Activated CD8-positive, alpha-beta memory T cell treated with anti-CD3 and anti-CD28 coated beads, Interleukin-2, amount 10 ng/mL, durations not matched to agents 7 days and 5 days (primary cell): ENCODE measurements at places on chromosomes 4 and X. TPM values are rescaled to one million over a fixed set of nuclear protein-coding genes. Genes with fewer than 3 reads are reported as not detected.

GRCh38 chr4:84726356-84726755 lies 143.4 kb downstream of the CDS1 start:
- DNase-seq = no peak

GRCh38 chrX:143788265-143788664 lies 67.7 kb upstream of the SPANXN2 start:
- no peak for DNase-seq

CT45A2 gene
- not detected for total RNA-seq

KDR gene
- total RNA-seq = not detected

ZNF711 gene
- not detected for total RNA-seq

RHOXF2 gene
- not detected for total RNA-seq

DNA sequence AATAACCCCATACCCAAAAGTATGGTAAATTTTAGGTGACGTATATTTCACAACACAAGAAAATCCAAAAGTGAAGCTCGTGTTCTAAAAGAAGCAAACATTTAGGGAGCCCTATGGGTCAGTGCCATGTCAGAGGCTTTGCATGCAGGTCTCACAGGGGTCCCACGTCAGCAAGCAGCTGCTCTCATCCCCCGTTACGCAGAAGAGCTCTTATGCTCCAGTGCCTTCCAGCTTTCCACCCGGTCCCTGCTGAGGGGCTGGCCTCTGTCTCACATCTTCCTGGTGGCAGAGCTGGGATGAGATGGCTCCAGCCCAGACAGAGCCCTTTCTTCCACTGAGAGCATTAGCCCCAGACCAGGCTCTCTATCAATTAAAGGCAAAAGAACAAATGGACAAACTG lies 82.0 kb downstream of the IRF2 start:
- no peak for DNase-seq

GRCh38 chr4:140777894-140778293 lies 21.7 kb upstream of the TBC1D9 start:
- no peak for DNase-seq

DNA sequence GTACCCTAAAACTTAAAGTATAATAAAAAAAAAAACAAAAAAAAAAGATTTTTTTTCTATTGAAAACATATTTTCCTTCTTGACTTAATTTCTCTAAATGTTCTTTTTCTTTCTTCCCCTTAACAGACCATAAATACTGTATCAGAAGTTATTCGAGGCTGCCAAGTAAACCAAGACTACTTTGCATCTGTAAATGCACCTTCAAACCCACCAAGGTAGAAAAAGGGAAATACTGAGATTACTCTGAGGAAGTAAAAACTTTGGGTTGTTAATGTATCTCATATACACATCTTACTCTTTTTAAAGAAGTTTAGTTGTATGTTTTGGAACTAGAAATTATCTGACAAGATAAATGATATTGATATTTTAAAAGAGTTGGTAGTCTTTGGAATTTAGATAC lies 65.6 kb downstream of the USO1 start:
- DNase-seq = no peak

- no peak for DNase-seq
Observed at GRCh38 chr4:101086801-101087586, 260.3 kb downstream of the PPP3CA start.

ARAP2 gene
- 52.9 TPM for total RNA-seq

DNA sequence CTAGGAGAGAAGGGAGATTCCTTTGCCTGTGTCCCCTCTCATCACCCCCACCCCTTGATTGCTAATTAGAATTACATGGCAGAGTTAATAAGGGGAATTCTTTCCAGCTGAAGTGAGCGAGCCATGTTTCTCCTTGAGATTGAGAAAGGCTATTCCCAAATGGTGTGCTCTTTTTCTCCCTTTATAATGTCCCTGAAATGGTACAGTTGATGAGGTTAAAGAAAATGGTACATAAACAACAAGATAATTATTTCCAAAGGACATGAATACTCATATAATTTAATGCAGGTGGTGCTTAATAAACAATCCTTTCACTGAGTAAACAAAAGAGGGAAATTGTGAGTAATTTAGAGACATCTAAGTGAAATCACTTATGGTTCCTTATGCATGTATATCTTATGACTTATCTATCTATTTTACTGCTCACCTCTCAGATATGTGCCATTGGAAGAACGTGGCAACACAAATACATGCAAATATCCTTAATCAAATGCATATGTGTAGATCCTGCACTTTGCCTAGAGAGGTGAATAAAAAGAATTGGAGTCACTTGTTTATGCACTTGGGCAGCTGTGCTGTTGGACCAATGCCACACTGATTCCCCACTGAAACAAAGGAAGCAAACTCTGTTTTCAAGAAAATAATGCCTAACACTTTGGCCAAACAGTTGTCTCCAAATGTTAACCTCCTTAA lies 106.6 kb upstream of the WDR44 start:
- no peak for DNase-seq

DNA sequence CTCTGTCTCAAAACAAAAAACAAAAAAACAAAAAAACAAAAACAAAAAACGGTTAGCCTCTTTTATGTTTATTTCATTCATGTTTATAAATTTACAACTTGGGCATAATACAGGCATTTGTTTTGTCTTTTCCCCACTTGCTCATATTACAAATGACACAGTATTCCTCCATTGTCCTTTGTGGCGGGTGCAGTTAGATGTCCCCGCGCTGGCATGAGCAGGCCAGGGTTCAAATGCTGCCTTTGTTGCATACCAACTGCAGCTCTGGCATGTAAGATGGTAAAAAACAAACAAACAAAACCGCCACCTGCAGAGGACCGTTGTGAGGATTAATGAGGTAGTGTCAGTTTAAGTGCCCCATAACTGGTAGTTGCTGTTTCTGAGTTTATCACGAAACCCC lies 16.1 kb upstream of the HPF1 start:
- no peak for DNase-seq

RTL3 gene
- 0.12 TPM for total RNA-seq

FABP2 gene
- total RNA-seq = not detected

DNA sequence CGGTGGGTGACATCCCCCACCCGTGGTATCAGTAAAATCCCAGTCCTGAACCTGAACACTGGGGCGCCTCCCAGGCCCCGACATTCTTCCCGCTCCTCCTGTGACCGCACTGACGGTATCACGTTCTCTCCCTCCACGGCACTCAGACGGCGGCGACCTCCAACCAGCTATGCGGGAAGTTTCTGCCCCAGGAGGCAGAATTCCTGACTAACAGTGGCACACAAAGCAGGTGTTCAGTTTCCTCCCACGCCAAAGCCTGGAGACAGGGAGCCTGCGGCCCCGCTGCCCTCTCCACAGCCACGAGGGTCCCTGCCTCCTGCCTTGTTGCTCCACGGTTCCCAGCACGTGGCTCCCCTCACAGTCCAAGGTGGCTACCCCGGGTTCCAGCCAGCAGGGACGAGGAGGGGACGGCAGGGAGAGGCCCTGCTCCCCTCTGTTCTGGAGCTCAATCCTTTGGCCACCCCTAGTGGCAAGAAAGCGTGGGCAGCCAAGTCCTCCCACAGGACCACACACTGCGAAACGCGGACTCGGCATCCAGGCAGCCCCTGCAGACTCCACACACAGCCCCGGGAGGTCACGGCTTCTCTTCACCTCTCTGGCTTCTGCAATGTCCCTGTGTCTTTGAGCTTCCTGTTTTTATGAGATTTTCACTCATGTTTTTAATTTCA lies 15.2 kb downstream of the CTBP1 start:
- DNase-seq = no peak

RENBP gene
- 7.5 TPM for total RNA-seq

GRCh38 chrX:130848763-130849162 lies 54.2 kb downstream of the ENOX2 start:
- no peak for DNase-seq

GRCh38 chr4:67499799-67500198 lies 45.5 kb downstream of the CENPC start:
- no peak for DNase-seq

SLC7A11 gene
- total RNA-seq = 5.2 TPM

DNA sequence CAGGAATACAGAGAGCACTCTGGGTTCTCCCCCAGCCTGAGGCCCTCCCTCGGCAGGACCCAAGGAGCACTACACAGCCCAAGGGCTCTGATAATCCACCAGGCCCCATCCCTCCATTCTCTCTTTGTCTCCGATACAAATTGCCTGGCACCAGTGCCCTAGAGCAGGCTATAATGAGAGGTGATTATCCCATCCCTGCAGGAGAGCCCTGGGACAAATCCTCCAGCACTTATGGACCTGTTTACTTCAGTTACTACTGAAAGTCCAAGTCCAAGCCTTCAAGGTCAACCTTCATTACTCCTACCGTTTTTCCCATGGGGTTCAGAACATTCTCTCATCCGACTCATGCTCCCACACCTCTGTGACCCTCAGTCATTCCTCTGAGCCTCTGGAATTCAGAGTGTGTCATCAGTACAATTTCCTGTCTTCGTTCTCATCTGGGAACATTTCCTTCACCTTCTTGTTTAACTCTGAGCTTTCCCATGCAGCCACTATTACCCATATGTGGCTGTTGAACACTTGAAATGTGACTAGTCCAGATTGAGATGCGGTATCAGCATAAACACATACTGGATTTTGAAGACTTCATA lies 299.0 kb downstream of the RAPGEF2 start:
- DNase-seq = no peak

DNA sequence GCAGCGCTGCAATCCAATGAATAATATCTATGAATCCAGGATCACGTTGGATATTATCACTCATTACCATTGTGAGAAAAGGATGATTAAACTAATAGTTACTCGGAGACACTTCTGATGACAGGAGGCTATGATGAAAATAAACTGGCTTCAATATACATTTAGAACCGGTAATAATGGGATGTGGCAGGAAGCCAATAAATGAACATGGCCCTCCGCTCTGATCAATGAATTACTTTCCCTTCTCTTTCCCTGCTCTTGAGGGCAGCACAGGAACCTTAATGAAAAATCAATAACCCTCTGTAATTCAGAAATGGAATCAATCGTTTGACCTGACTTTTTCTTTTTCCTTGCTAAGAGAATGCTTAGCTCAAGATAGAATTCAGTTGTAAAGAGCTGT lies 103.9 kb upstream of the PAQR3 start:
- no peak for DNase-seq

GRCh38 chr4:82779032-82779431 lies 19.6 kb downstream of the SCD5 start:
- DNase-seq = no peak

- no peak for DNase-seq
Observed at GRCh38 chr4:27016551-27016950, 155.9 kb downstream of the STIM2 start.

LRAT gene
- not detected for total RNA-seq

DNA sequence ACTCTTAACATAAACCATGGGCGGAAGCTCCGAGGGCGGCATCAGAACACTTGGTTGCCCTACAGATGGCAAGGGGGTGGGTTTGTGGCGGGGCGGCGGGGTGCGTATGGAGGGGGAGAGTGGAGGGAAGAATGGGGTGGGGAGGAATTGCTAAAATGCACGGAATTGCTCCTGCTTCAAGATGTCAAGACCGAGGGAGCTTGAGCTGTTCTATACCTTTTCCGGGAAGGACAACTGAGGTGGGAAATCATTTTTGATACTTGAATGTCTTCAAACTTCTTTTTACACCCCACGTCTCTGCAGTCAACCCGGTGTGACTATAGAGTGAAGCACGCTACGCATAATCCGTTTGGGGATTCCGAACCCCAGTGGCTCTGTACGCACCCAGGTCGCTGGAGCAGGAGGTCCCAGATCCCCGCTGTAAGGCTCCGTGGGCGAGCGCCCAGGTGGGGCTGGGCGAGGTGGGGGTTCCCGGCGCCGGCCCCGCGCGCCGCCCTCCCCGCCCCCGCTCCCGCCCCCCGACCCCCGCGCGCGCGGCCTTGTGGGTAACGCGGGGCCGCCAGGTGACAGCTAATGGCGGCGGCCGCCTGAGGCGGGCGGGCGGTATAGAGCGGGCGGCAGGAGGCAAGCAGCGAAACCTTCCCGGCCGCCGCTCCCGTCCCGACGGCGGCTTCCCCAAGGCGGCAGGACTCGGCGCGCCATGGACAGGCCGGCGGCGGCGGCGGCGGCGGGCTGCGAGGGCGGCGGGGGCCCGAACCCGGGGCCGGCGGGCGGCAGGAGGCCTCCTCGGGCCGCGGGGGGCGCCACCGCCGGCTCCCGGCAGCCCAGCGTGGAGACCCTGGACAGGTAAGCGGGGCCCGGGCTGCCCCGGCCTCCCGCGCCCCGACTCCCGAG lies at the start of gene MTMR1:
TSS of gene MTMR1 (plus strand) at position 566 of the 894 bp plus-strand sequence. CDS start at position 701, 135 bp downstream.
- peak; percentile 61 for DNase-seq

DCAF8L2 gene
- not detected for total RNA-seq

DNA sequence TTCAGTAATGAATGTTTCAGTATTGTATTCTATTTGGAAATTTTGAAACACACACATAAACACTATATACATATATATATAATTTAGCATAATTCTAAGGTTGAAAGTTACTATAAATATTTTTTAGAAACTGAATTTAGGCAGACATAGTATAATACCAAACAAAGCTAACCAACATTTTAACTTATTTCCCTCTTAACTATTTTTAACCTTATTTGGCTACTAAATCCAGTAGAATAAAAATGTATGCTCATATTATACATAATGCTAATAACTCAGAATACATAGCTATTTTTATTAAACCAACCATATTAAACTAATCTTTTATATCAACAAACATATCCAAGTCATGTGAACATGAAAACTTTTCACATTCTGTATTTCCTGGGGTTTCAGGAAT lies 563.6 kb downstream of the ADGRL3 start:
- DNase-seq = no peak

EXOC1L gene
- not detected for total RNA-seq

- DNase-seq = no peak
Observed at GRCh38 chrX:110000847-110001713, 1.8 kb upstream of the TMEM164 start.

GRCh38 chrX:149511081-149511480 lies 6.0 kb upstream of the IDS start:
- no peak for DNase-seq

- no peak for DNase-seq
Observed at GRCh38 chrX:63761639-63762038, 23.4 kb downstream of the ARHGEF9 start.

DNA sequence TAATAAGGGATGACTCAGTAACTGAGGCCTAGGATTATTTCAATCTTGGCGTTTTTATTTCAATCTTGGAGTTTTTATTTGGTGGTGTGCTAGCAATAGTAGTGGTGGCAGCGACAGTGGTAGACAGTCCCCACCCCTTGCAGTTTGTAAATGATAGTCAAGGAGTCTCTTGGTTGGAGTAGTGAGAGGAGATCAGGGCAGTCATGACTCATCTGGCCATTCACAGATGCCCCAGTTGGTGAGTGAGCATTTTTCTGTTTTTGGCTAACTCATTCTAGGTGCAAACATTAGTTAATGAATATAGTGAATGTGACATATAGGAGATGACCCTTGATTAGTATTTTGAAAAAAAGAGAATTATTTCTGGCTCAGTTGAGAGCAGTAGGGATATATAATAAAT lies 93.5 kb upstream of the ADAD1 start:
- no peak for DNase-seq

- no peak for DNase-seq
Observed at GRCh38 chr4:148515248-148515647, 73.0 kb upstream of the NR3C2 start.

GRCh38 chrX:46589977-46590723 lies 16.6 kb downstream of the CHST7 start:
- no peak for DNase-seq

- no peak for DNase-seq
Observed at GRCh38 chr4:111579767-111580166, 565.5 kb upstream of the FAM241A start.

EVC gene
- 4.0 TPM for total RNA-seq
